GM12878 (cell line): ENCODE measurements at places on chromosomes 5 and 9. TPM values are rescaled to one million over a fixed set of nuclear protein-coding genes. Genes with fewer than 3 reads are reported as not detected.
A peak's percentile ranks its signal among the peaks of the same experiment; 100 is the strongest.

DNA sequence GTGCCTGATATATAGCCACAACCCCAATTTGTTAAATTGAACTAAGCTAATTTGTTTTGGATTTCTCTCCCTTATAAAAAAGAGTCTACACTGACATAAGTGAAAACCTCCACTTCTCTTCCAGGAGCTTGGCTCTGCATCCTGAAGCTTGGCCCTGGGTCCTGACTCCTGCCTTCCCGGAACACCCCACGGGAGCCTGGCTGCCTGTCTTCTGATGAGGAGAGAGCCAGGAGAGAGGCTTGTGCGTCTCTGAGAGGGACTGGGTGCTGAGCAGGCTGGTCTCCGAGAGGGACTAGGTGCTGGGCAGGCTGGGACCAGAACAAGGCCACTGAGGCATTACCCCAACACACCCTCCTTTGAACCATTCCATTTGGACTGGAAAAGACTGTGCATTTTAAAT, 6.5 kb upstream of the PTGES start:
- DNase-seq: no peak

GRCh38 chr5:14699159-14699558, 34.6 kb downstream of the OTULIN start:
- DNase-seq: no peak

- no peak for DNase-seq
These were observed 32.3 kb upstream of the CEP72 start for GRCh38 chr5:579746-580366.

- no peak for DNase-seq
These were observed 80.1 kb downstream of the COL15A1 start for GRCh38 chr9:99023831-99024230.

DNA sequence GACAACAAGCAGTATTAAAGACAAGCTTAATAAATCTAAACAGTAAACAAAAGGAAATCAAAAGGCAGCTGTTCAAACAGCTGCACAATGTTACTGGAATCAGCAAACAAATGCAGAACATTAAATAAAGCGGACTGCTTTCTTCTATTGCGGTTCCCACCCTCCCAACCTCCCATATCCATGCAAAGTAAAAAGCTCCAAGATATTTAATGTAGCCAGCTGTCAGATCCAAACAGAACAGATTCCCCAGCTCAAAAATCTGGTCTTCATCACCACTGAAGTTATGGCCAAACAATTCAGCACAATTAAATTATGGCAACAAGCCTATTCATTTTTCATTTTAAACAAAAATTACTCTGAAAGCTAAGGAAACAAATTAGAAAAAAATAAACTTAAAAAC, 75.9 kb downstream of the SLC38A9 start:
- DNase-seq: no peak

DNA sequence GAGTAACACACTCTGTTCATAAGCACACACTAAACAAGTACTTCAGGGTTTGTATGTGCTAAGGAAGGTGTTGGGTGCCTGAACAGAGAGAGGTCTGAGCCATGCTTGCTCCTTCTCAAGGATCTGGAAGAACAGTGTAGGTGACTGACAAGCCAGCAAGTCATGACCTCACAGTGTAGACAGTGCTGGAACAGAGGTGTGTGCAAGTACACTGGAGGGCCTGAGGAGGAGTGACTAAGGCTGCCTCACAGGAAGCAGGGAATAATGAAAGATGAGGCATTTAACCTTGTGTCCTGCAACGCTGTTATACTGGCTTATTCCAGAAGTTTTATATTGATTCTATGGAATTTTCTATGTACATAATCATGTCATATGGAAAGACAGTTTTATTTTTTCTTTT, 83.9 kb downstream of the TMEM174 start:
- no peak for DNase-seq

GRCh38 chr5:106521701-106522100, 1149.0 kb downstream of the EFNA5 start:
- DNase-seq: no peak

DNA sequence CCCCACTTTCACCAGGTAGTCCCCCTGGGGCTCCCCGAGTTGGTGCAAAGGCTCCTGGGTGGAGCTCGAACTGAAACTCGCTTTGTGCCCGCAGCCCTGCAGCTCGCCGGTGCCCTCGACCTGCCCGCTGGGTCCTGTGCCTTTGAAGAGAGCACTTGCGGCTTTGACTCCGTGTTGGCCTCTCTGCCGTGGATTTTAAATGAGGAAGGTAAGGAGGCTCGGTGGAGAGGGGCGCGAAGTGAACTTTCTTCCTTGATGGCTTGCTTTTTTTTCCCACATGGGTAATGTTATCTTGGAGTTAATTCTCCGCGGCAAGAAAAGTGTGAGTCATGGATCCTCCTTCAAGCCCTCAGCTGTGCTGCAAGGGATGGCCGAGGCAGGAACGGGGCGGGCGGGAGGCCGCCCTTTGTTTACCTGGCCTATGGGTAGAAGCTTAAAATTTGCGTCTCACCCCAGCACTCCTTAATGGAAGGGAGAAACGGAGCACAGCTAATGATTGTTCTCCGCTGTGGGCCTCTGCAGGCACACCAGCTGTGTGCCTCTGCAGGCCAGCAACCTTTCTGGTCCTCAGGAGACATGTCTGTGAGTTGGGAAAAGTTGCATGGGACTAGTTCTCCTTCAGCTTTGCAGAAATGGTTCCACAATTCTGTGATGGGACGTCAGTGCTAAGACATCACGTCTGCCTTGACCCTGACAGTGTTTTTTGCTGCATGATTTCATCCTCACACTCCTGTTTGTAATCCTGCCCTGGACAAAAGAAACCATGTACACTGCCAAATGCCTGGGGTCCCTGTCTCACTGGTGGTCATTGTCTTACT, 1.1 kb downstream of the MAMDC2 start:
- DNase-seq: no peak

DNA sequence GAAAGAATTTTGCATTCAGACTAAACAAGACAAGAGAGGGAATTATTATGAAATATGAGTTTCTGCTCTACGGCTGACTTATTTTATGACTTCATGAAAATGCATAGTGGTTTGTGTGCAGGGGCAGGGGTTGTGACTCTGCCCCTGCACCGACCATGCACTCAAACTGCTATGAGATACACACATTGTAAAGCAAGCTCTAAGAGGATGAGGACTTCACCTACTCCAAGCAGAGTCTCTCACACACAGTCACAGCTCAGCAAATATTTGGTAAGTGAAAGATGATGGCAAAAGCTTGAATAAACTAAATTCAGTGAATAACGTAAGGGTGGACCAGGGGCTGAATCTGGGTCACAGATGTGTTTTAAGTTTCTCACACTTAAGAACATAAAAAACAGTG, 542.9 kb downstream of the PRELID2 start:
- DNase-seq: no peak

GRCh38 chr5:169351721-169352120, 50.8 kb upstream of the SLIT3 start:
- DNase-seq: no peak

- DNase-seq: no peak
These were observed 89.6 kb upstream of the BASP1 start for GRCh38 chr5:17127743-17128231.

DNA sequence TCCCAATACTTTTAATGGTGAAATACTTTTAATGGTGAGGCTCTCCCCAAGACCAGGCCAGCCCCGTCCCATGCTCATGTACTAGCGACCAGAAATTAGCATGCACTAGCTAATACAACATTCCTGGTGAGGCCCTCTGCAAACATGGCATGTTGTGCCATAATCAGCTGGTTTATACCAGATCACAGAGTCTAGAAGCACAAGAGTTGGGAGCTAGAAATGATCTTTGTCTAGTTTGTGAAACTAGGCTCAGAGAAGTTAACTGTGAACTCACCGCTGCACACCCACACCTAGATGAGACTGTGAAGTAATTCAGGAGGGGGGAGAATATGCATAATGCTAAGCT, 37.4 kb downstream of the MTMR12 start:
- DNase-seq: no peak

GRCh38 chr5:173736923-173737412, 120.5 kb upstream of the BOD1 start:
- DNase-seq: peak; percentile 76

LCN10 gene
- polyA plus RNA-seq: 0.21 and 1.1 TPM in 2 replicates

CBY3 gene
- polyA plus RNA-seq: 0.35 and 0.47 TPM in 2 replicates

TDRD7 gene
- 15.0 and 16.1 TPM in 2 replicates for polyA plus RNA-seq

SERF1A gene
- polyA plus RNA-seq: 3.8 and 4.2 TPM in 2 replicates

KIF20A gene
- 56.2 and 56.7 TPM in 2 replicates for polyA plus RNA-seq

STRBP gene
- 52.5 and 95.0 TPM in 2 replicates for polyA plus RNA-seq
